ENCODE measurements at places on chromosomes 12 and 14.

- DNase-seq: no peak
These were observed 54.9 kb downstream of the CPNE8 start for GRCh38 chr12:38850461-38850860.

- DNase-seq: no peak
These were observed 45.1 kb upstream of the KITLG start for GRCh38 chr12:88625356-88625755.

DNA sequence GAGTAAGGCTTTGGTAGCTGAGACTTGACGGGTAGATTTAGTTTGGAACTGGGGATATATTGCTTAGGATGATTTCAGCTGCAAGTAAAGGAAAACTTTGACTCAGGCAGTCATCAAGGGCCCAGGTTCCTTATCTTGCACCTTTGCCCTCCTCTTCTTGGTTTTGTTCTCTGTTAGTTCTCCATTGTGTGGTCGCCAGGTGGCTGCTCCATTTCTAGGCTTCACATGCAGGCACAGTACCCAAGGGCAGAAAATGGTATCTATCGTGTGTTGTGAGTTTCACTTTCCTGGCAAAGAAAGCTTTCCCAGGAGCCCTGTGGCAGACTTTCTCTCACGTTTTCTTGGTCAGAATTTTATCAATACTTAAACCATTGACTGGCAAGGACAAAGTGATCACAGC is 50.8 kb downstream of the VRK1 start:
- no peak for DNase-seq

GRCh38 chr12:50051101-50051806 is 6.1 kb upstream of the ASIC1 start:
- DNase-seq: no peak

DNA sequence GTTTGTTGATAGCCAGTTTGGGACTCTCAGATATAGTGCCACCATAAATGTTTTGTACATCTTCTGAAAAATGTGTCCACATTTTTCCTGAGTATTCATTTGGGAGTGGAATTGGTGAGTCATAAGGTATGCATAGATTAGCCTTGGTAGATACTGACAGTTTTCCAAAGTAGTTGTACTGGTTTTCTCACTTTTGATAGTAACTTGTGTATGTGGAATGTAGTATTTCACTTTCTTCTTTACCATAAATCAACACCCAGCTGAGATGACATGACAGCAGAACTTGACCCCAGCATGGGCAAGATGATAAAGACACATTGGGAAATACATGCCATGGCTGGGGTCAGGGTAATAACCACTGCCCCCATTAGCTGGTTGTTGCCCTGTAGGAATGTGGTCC is 5.4 kb downstream of the FBXW8 start:
- DNase-seq: no peak

DNA sequence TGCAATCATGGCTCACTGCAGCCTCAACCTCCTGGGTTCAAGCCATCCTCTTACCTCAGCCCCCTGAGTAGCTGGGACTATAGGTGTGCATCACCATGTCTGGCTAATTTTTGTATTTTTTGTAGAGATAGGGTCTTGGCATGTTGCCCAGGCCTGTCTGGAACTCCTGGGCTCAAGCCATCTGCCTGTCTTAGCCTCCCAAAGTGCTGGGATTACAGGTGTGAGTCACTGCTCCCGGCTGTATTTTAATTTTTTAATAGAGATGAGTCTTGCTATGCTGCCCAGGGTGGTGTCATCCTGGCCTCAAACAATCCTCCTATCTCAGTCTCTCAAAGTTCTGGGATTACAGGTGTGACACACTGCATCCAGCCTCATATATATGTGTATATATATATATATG is 31.7 kb upstream of the GPRC5A start:
- DNase-seq: no peak

DNA sequence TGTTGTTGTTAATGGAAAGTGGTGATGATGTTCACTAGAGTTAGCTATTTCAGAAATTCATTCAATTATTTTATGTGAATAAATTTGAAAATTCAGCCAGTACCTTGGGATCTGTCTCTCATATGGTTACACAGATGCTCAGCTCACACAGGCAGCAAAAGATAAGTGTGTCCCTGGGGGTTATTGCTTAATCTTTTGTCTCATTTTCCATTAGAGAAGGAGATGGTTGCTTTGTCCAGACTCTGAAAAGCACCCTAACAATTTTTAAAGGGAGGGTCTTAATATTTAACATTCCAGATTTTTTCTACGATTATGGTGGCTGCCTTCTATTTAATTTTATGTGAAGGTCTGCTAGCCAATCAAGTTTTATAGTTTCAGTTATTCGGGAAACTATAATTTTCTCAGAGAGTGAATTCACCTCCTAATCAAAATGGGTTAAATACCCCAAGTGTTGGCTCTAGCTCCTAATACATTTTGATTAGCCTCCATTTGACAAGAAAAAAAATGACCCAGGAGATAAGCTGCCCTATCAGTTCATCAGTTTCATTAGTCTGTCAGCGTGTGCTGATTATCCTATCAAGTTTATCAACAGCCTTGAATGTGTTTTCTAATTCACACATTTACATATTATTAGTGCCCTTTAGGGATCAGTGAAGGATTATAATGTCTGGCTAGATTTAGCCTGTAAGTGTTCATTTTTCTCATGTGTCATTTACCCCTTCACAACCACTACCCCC is 282.1 kb downstream of the TMTC2 start:
- DNase-seq: no peak

GRCh38 chr12:53172352-53172751 is 8.2 kb upstream of the ZNF740 start:
- DNase-seq: no peak

DNA sequence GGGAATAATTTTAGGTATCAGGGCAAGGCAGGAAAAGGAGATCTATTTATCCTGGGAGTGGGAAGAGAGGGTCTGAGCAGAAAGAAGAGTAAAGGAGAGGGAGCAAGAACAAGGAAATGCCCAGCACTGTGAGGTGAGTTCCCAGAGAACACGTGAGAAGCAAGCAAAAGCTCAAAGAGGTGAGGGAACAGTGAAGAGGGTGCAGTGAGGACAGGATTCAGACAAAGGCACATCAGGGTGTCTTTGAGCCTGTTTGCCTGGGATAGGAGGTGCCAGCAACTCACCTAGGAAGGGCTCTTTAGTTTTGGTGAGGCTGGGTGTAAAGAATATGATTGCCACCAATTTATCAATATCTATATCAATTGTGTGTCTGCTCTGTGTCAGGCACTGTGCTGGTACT is 88.9 kb upstream of the NRXN3 start:
- DNase-seq: no peak

- DNase-seq: no peak
These were observed 24.6 kb downstream of the RFLNA start for GRCh38 chr12:124319368-124320050.

GRCh38 chr12:56591961-56592360 is 38.2 kb downstream of the BAZ2A start:
- DNase-seq: no peak

- DNase-seq: no peak
These were observed 19.7 kb upstream of the LRTM2 start for GRCh38 chr12:1800401-1801302.

DNA sequence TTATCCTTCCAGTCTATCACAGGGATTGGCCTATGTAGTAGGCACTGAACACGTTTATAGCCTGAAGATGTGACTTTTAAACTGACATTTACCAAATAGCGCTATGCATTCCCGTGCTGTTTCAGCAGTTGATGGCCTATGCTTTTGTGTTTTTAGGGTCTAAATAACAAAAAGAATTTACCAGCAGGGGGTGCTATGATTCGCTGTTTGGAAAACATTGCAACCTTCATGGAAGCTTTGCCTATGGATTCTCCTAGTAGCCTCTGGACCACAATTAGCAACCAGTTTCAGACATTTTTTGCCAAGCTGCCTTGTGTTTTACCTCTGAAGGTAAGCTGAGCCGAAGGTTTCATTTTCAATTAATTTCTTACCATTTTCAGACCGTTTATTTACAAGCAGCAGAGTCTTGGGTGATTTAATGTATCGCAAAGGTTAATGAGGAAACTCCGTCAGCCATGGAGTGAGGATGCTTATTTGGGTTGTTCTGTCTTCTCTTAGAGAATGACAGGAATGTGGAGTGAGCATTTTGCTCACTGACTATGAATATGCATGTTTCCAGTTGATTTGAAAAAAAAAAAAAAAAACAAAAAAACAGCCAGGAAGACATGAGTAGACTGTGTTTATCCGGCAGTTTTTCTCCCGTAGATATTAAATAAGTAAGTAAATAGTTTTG is 133.1 kb downstream of the PRIMA1 start:
- DNase-seq: no peak

DNA sequence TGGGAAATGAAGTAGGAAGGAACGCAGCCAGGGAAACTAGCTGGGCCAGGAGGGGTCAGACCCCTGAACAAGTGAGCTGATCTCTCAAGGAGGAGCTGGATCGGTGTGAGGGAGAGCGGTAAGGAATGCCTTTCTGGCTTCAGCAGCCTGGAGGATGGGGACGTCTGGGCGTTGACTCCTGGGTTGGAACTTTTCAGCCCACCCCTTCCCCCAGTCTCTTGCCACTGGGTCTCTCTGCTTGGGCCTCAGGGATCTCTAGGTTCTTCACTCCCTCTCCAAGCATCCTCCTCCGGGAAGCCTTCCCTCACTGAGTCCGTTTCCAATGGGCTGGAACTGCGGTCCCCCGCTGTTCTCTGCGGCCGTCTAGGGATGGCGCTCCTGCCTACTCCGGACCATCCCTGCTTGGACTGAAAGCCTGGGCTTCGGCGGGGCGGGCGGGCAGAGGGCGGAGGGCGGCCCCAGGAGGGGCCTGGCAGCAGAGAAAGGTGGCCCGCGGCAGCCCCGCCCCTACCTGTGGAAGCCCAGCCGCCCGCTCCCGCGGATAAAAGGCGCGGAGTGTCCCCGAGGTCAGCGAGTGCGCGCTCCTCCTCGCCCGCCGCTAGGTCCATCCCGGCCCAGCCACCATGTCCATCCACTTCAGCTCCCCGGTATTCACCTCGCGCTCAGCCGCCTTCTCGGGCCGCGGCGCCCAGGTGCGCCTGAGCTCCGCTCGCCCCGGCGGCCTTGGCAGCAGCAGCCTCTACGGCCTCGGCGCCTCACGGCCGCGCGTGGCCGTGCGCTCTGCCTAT is at the start of gene KRT7:
TSS of gene KRT7 (plus strand) at position 570 of the 788 bp plus-strand sequence. CDS start at position 624, 54 bp downstream.
- no peak for DNase-seq

DNA sequence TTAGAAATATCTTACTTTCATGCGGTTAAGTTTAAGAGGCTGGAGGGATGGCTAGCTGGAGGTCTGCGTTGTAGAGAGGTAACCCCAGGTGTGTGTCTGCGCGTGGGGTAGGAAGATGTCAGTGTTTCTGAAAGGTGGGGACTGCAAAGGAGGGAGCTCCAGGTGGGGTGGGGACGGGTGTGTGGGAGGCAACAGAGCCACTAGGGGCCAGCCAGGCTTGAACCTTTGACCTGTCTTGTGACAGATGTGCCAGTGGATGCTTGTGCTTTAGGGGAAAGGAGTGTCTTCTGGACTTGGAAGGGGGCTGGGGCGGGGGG is 841 bp downstream of the GLI1 start:
- DNase-seq: no peak

All from GM19239 (cell line).